Skeletal muscle cell (primary cell): ENCODE measurements at places on chromosomes 11 and 22.

DNA sequence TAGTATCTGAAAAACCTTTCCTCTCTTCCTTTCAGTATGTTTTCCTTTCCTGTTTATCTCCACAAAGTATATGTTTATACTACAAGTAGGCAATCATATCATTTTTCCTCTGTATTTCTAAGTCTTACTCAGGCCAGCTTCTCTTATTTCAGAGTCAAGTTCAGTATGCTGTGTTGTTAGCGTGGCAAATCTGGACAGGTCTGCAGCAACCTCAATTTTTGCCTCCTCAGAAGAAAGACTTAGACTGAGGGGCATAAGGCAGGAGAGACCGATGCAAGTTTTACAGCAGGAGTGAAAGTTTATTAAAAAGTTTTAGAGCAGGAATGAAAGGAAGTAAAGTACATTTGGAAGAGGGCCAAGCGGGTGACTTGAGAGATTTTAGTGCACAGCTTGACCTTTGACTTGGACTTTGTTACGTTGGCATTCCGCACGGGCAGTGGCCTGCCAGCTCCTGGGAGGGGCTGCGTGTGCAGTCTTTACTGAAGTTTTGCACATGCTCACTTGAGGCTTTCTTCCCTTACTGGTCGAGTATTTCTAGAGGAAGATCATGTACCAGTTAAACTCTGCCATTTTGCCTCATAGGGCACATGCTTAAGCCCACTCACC, 343.2 kb downstream of the NTM start:
- DNase-seq: no peak

DNA sequence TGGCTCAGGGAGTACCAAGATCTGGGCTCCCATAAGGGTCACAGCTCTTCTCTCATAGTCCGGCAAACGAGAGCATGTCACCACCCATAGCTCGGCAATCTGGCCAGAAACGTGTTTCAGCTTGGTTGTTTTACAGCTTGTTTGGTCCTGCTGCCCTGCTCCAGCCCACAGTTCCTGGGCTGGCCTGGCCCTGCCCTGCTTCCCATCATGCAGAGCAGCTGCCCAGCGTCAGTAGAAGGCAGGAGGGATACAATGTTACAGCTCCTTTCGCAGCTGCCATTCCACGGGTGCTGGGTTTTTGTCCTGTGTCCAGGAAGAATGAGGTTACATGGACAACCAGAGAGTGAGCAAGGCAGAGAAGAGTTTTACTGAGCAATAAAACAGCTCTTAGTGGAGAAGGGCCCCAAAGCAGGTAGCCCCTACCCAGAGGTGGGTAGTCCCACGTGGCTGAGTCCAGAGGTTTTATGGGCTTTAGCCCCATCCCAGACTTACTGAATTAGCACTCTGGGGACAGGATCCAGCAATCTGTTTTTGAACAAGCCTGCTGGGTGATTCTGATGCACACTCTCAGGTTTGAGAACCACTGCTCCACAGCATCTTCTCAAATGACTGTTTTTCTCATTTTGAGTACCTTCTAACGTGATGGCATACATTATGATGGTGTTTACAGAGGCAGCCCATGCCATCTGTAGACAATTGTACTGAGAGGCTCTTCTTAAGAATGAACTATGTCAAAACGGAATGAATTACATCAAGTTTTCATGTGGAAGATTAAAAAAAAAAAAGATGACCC, 5.8 kb upstream of the MS4A18 start:
- DNase-seq: no peak

DNA sequence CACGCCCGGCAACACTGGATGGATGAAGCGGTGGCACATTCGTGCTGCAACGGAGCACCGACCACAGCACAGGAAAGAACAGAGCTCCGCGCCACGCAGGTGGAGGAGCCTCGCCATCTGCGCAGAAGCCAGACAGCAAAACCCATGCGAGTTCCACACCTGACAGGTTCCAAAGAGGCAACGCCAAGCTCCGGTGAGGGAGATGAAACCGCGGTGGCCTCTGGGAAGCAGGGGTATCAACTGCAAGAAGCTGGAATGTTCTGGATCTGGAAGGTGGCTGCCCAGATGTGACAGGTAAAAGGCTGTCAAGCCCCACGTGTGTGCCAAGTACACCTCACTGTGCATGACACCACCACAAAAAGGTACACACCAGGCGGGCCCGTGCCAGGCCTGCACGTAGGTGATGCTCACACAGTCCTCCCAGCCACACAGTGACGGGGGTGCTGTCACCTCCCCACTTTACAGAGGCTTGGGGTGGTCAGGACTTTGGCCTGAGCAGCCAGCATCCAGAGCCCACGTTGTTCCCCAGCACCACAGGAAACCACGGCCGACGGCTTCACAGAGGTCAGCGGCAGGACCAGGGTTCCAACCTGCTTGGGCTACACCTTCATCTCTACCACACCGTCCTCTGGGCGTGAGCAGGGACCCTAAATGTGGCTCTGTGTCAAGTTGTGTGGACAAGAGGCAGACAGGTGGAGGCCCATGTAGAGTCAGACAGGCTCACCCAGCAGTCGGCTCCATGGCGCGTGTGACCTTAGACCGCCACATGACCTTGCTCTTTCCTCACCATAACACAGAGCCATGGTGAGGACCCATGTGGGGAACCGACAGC, 19.7 kb upstream of the EFCAB6 start:
- no peak for DNase-seq

DNA sequence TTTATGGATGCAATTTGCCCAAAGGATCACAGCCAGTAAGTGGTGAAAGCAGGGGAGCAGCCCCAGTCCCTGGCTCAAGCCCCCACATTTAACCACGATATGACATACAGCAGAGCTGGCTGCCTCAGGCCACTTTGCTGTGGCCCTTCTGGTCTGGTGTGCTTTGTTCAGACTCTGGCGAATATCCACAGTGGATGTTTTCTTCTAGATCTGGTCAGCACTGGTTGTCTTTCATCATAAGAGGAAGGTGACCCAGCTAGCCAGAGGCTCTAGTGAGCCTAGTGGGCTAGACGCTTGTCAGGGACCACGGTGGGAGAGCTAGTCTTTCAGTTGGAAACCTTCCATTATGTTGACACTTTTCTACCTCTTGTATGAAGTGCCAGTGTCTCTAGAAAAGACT, 42.5 kb downstream of the DGCR2 start:
- no peak for DNase-seq

GRCh38 chr11:118705111-118705741, 25.8 kb upstream of the TREH start:
- no peak for DNase-seq

- no peak for DNase-seq
These were observed 19.4 kb downstream of the RSPH14 start for GRCh38 chr22:23122216-23122957.

GRCh38 chr22:33896575-33897447, 23.5 kb downstream of the LARGE1 start:
- DNase-seq: no peak

DNA sequence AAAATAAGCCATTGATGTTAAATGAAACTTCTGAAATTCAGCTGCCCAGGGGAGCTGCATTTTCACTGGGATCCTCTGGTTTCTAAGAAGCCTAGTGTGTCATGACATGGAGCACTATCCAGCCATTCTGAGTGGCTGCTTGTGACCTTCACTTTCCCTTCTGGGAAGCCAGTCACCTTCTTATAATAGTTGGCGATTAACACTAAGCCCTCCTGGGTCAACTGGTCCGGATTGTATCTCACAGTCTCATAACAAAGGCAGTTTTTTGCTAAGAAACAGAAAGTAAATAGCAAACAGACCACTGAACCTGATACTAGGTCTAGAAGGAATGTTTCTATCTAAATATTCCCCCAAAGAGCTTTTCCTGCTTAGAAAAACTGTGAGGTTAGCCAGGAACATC, 7.9 kb downstream of the CSRP3 start:
- no peak for DNase-seq

GRCh38 chr22:49724893-49725489, 102.7 kb downstream of the BRD1 start:
- no peak for DNase-seq

- DNase-seq: no peak
These were observed 946.9 kb downstream of the BRD1 start for GRCh38 chr22:48880749-48881148.

DNA sequence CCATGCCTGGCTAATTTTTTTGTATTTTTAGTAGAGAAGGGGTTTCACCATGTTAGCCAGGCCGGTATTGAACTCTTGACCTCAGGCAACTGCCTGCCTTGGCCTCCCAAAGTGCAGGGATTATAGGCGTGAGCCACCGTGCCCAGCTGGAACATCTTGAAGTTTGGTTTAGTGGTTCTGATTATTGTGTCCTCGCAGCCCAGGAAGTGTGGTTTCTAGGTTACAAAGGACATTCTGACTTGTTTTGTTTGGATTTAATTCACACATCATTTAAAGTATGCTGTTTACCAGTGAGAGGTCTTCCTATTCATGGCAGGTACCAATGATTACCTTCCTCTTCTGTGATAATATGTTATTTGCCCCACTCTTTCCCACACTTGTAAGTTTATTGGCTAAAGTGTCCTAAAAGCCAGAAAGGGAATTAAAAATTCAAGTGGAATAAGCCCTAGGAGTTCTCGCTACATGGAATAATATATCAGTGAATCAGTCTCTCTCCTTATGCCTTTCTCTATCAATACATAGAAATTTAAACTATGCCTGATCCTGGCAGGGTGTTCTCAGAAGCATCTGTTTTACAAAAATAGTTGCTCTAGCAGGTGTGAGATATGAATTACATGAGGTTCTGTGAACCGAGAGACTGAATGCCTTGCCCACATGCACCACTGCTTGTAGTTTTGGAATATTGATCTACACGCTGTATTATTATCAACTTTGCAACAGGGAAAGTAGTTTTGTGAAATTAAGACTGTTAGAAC, 263.1 kb downstream of the DDX10 start:
- no peak for DNase-seq

GRCh38 chr11:79520086-79520485, 79.3 kb upstream of the TENM4 start:
- DNase-seq: no peak

DNA sequence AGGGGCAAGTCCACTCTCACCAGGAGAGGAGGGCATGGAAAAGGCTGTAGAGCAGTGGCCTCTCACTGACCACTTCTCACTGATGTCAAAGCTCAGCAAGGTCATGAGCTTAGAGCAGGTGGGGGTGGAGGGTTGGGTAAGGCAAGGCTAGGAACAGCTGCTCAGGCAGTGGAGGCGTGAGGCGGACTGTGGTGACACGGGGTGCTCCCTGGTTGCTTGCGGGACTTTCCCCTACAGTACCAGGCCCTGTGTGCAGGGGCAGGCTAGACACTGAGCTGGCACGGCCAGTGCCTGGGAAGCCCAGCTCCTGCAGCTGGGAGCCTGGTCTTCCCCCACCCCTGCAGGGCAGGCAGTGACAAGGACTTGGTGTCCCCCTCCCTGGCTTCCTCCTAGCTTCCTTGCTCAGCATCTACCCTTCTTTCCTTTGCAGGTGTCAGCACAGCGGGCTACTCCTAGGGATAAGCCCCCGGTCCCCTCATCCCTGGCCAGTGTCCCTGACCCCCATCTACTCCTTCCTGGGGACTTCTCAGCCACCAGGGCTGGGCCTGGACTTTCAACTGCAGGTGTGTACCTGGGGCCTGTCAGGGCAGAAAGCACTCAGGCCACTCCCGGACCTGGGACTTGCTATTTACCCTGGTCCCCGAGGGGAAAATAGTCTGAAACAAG, 45.6 kb downstream of the PISD start:
- no peak for DNase-seq
